CD4-positive, alpha-beta T cell treated with Interleukin-17A for 1 hour (primary cell): ENCODE measurements at places on chromosomes 7 and 10.

DNA sequence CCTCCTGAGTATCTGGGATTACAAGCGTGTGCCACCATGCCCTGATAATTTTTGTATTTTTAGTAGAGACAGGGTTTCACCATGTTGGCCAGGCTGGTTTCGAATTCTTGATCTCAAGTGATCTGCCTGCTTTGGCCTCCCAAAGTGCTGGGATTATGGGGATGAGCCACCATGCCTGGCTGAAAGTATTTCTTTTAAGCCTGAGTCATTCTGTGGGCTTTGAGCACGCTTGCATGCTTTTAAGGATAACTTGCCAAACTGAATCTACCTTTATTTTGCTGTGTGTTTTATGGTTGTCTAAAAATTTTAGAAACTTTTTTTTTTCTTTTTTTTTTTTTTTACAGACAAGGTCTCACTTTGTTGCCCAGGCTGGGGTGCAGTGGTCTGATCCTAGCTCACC lies 33.2 kb downstream of the CNNM2 start:
- no peak for DNase-seq

DNA sequence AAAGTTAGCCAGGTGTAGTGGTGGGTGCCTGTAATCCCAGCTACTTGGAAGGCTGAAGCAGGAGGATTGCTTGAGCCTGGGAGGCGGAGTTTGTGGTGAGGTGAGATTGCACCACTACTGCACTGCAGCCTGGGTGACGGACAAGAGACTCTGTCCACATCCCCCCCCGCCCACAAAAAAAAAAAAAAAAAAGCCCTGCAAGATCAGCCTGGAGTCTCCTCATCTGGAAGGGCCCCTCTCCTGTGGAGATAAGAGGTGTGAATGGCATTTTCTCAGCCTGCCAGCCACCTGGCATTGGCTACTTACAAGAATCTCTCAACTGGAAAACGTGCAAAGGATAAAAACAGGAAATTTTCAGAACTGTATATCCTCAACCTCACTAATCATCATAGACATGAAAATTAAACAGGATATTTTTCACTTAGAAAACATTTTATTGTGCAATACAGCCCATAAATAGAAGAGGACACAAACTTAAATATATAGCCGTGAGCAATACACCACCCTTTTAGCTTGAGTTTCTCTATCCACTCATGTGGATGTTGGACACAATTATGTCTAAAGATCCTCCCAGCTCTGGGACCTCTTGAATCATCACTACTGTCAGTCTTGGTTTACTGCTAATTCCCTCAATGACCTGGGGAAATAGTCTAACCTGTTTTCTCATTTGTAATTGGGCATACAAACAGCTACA lies 11.3 kb upstream of the TSPAN15 start:
- DNase-seq: no peak

GRCh38 chr7:128873234-128873633 lies 10.6 kb downstream of the ATP6V1F start:
- no peak for DNase-seq

DNA sequence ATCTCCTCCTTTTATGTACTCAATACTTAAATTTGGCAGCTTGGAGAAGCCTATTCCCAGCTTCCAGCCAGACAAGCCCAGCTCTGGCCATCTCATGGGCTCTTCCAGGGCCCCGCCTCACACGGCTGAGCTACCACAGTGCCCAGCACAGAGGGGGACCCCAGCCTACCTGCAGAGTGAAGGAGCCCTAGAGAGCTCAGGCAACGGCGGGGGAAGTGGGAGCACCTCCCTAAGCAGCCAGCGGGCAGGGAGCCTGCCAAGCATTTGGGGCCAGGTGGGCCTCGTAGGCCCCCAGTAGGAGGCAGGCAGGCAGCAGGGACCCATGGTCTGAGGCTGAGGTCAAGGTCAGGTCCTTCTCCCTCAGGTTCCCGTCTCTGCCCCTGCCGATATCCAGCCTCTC lies 29.1 kb upstream of the SMARCD3 start:
- no peak for DNase-seq

GRCh38 chr10:96556003-96556402 lies 30.8 kb downstream of the TM9SF3 start:
- DNase-seq: no peak

DNA sequence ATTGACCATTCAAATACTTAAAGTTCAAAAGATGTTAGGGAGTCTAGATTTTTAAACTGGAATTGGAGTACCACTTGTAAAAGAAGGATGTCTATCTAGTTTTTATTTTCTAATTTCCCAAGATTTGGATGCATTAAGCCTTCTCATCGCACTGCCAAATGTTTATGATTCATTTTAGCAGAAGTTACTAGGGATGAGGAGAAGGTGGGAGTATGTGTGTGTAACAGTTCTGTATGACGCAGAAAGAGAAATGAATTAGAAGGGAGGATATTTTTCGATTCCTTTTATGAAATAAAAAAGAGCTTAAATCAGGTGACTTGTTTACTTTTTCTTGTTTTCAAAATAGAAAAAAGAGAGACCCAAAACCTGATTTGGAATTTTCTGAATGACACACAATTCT lies 6.8 kb upstream of the SLK start:
- DNase-seq: no peak

DNA sequence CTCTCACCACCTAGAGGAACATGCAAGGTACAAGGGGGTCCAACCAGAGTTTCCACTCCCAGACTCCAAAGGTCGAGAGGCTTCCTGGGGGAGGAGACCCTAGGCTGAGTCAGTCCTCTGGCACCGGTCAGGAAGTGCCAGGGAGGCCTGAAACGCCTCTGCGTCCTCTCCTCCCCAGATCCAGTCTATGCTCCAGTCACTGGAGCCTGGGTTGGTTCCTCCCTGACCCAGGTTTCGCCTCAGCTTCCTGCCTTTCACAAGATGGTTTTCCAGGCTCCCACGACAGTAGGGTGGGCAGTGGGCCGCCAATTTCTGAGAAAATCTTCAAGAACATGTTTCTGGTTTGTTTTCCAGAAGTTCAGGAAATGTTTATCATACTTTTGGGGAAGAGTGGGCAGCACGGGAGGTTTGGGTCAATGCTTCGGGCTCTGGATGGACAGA lies 30.0 kb downstream of the DUSP5 start:
- DNase-seq: no peak

DNA sequence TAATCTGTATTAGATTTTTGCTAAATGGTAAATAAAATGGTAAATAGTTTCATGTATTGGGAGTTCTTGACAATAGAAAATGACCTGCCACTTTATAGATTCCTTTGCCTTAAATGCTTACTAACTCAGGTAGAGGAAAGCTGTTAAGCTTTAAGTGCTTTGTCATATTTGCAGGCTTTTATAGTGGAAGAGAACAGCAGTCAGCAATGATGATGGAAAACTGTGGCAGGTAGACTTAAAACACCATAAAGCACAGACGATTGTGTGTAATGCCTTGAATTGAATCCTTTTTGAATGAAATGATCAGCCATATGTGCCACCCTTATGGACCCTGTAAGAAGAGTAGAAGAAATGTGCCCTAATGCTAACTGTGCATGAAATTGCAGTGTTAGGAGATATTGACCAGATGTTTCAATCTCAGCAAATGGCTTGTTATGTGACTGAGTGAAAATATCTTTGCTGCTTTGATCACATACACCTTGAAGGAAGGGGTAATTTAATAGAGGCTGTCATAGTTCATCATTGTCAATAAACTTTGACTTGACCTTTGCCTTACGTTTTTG lies 230.4 kb downstream of the ADK start:
- DNase-seq: no peak
